ENCODE measurements at places on chromosomes 3 and 15.

- peak; percentile 12 for DNase-seq
Measured at GRCh38 chr3:46214751-46215352, 6.7 kb upstream of the CCR1 start.

DNA sequence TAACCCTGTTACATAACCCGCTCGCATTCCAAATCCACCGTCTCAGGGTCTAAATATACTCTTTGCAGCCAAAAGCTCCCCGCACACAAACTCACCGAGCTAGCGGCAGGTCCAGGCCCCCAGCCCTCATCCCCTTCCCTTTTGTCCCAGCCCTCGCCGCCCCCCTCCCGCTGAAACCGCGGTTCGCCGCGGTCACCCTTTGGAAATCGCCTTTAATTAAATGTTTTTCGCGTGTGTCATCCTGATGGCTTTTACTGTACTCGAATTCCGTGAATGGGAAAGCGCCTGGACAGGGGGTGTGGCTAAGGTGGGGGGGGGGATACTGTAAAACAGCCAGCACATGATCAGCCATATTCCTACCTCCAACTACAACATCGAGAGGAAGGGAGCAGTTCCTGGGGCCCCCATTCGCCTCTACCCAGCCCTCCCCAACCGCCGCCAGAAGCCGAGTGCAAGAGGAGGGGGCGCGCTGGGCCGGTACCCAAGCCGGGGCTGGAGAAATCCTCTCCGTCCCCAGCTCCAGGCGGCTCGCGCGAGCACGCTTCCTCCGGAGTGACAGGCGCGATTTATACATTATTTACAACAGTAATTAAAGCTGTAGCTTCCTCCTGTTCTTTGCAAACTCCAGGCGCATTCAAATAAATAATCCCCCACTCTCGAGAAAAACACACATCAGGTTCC is 1.7 kb downstream of the RORA start:
- DNase-seq: peak; percentile 53

- no peak for DNase-seq
Measured at GRCh38 chr3:37703626-37704025, 158.1 kb upstream of the CTDSPL start.

DNA sequence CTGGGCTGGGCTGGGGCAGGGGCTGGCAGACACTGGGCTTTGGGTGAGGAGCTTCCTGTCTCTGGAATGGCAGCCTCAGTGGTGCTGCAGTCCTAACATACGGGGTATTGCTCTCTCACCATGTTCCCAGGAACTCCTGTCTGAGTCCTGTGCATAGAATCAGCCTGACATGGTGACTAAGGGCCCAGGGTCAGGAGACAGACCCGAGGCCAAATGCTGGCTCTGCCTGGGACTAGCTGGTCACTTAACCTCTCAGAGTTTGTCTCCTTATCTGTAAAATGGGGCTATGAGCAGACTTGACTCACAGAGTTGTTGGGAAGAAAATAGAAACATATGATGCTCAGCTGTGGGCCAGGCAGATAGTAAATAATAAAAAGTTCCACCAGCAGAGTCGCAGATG is 28.3 kb downstream of the PRKCD start:
- no peak for DNase-seq

DNA sequence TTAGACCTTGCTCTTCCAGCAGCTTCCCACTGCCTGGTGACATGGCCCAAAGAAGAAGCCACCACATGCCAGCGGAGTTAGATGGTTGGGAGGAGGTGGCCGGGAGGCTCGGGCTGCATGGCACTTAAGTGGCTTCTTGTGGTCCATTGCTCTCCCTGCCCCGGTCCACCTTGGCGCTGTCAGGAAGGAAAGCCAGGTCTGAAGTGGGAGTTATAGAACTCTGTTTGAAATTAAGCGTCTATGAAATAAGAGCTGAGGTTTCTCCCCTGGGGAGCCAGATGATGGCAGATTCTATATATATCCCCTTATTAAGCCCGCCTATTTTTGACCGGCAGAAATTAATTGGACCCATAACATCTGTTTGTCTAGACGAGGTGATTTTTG is 61.2 kb downstream of the ITGA11 start:
- no peak for DNase-seq
